Activated CD4-positive, alpha-beta T cell treated with anti-CD3 and anti-CD28 coated beads, Interleukin-10, Interleukin-2, amounts not matched to agents 100 ng/mL and 50 ng/mL, durations not matched to agents 16 hours and 8 hours (primary cell): ENCODE measurements at places on chromosomes 13 and 19.
A peak's percentile ranks its signal among the peaks of the same experiment; 100 is the strongest.

GRCh38 chr19:32542477-32543108, 38.4 kb upstream of the PDCD5 start:
- DNase-seq = no peak

GRCh38 chr19:13887018-13887436, 10.1 kb downstream of the NANOS3 start:
- peak; percentile 45 for DNase-seq

DNA sequence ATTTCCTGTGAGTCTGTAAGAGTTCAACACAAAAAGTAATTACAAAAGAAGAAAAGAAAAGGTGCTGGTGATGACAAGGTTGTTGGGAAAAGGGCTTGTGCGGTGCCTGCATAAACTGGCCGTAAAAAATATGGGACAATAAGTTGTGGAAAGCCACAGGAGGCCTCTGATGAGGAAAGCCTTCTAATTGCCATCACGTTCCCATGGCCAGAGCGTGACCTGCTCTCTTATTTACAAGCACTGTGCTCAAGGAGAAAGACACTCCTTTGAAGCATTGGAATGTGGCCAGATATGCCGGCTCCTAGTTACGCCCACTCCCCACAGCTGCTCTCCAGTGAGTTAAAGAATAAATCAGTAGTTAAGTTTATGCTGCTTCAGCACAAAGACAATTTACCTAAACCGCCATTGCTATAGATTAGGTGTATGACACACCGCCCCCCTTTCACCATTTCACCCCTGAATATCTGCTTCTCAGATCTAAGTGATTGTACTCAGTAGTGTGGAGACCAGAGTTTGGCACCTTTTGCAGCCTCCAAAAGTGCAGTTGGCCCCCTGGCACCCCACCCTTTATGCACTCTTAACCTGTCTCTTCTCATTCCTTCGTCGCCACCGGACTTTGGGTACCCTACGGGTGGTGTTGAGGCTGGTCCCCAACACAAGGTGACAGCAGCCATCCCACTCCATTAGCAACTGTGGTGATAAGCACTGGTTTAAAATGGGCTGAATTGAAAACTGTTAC, 8.1 kb upstream of the PGLYRP1 start:
- DNase-seq = no peak

DNA sequence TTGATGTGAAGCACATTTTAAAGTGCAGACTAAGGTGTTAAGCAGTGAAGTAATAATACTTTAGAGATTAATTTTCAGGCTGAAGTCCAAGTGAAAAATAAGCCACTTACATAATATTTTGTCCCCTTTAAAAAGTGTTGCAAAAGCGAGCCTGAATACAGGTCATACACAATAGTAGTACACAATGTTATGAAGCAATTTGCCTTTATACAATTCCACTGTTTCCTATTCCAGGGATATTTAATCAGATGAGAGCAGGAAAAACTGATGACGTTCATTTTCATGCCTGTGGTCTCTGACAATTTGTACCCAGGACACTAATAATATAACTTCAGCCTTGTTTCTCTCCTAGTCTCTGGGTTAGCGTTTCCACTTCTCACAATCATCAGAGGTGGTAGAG, 916.7 kb downstream of the PCDH9 start:
- DNase-seq = no peak
